ENCODE measurements at places on chromosomes 2 and 18.

DNA sequence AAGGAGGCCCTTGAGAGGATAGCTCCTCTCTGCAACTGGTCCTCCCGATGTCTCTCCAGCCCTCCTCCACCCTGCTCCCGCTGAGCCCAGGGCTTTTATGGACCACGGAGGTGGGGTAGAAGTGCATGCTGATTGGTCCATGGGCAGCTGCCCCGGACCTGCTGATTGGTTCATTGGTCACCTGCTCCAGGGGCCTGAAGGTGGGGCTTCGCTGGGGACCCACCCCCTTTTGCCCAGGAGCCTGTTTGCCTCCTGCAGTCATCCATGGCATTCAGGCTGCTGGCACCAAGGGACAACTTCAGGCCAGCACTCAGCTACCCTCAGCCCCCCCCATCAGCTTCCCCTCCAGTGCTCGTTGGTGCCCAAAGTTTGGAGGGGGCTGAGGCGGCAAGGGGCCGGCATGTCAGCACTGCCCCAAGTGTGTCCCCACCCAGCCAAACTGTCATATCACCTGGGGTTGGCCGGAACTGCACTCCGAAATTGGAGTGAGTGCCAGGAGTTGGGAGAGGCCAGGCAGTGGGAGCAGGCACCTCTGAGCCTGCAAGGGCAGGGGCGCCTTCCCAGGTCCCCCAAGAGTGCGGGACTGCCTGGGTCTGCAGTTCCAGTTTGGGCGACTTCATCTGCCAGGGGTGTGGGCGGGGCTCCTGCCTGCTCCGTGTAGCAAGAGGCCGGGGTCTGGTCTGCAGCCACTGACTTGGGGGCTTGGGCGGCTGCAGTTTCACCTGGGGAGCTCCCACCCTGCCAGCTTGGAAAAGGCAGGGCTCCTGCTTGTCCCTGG, 288.9 kb downstream of the RDH14 start:
- no peak for DNase-seq

DNA sequence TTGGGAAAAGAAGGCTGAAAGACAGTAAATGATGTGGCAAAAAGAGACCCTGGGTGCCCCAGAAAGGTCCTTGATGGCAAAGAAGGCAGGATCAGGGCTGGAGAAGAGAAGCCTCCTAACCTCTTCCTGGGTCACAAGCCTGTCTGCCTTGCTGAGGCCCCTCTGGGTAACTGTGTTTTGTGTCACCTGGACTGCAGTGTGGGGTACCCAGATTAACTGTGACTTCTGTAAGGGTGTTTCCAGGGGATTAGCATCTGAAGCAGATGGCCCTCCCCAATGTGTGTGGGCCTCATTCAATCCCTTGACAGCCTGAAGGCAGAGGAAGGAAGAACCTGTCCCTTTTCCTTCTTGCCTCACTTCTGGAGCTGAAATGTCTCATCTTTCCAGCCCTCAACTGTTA, 35.6 kb upstream of the APCDD1 start:
- no peak for DNase-seq

GRCh38 chr18:35605686-35606417, 24.3 kb downstream of the GALNT1 start:
- DNase-seq, result no peak

GRCh38 chr2:233353101-233353768, 1.1 kb upstream of the DGKD start:
- DNase-seq, result no peak

DNA sequence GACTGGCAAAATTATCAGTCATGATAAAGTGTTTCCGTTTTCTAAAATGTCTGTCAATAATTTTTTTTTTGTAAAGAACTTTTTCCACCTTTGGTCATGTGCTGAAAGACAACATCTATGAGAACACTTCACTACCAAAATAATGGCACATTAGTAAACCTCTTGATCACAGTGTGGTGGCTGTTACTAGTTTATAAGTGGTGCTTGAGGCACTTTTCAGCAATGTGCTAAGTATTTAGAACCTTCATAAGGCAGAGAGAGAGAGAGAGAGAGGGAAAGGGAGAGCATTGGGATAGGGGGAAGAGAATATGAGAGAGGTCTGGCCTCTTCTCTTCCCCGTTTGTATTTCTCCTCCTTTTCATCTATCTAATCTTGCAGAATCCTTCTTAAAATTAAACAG, 1.1 kb upstream of the NYAP2 start:
- DNase-seq, result no peak

GRCh38 chr2:186543561-186544131, 46.2 kb upstream of the ITGAV start:
- DNase-seq, result peak; percentile 67

DNA sequence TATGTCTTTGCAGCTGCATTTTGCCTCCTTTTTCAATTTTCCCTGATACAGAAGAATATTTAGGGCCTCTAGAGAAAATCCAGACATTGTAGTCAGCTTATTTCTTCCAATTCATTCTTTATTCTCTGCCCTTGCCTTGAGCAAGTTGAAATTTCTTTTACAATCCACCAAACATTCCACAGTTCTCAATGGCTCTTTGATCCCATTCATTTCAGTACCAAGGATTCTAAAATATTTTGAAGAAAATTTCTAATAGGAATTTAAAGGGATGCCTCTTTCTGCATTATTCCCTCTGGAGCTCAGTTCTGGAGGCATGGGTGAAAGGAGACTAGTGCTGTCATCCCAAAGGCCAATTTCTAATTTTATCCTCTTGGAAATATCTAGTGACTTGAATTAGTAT, 61.2 kb downstream of the COL5A2 start:
- DNase-seq, result no peak

DNA sequence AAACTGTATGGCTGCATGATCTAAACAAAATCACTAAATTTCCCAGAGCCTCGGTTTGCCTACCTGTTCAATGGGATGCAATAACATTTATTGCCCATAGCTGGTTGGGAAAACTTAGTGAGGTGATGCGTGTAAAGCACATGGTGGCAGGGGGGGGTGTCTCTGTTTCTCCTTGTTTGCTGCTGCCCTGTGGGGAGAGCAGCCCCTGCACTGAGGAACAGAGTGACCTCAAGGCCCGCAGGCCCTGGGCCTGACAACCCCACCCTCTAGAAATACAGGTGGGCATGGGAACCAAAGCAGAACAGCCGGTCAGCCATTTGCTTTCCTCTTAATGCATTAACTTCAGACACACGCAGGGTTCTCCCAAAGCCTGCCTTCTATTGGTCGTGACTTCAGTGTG, 55.1 kb upstream of the SLC66A3 start:
- no peak for DNase-seq

- no peak for DNase-seq
Observed at GRCh38 chr2:166017208-166017607, 63.6 kb upstream of the TTC21B start.

Measured in muscle of back (tissue), 13 donors.